Suppressor macrophage treated with lipopolysaccharide for 1 hour (primary cell): ENCODE measurements at places on chromosomes 7 and 10.

- DNase-seq = no peak
These were observed 31.5 kb upstream of the PRPS1L1 start for GRCh38 chr7:18059171-18059570.

GRCh38 chr7:131897016-131897789 lies 340.8 kb upstream of the PODXL start:
- DNase-seq = no peak

DNA sequence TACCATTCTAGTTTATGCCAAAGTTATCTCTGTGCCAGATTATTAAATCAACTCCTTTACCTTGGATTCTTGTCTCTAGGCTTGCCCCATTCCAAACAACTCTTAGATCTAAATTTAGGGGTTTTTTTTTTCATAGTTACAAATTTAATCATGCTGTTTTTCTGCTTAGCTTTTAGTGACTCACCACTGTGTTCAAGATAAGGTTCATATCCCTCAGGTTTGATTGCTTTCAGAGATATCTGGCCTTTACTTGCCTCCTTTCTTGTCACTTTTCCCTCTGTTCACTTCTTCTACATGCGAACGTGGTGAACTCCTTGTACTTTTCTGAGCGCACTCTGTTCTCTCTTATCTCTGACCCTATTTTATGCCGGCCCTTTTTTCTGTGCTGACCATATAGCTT lies 78.2 kb downstream of the VPS50 start:
- DNase-seq = no peak

- no peak for DNase-seq
These were observed 220.6 kb downstream of the ADRA2A start for GRCh38 chr10:111297351-111297848.

GRCh38 chr10:124289851-124290795 lies 128.6 kb downstream of the OAT start:
- DNase-seq = peak; percentile 84

DNA sequence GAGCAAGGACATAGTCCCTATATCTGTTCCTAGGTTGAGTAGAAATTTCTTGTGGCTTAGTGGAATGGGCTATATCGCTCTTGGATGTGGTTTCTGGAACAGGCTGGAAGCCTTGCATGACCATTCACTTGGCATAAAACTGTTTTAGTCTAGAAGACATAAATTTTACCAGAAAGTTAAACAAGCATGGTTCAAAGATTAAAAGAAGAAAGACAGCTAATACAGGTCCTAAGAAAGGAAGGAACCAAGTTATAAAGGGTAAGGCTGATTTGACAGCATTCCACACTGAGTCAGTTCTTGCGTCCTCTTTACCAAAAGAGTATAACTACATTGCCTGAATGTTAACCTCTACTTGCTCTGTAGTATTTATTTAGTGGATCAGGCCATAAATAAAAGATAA lies 724.2 kb downstream of the SORCS1 start:
- no peak for DNase-seq

DNA sequence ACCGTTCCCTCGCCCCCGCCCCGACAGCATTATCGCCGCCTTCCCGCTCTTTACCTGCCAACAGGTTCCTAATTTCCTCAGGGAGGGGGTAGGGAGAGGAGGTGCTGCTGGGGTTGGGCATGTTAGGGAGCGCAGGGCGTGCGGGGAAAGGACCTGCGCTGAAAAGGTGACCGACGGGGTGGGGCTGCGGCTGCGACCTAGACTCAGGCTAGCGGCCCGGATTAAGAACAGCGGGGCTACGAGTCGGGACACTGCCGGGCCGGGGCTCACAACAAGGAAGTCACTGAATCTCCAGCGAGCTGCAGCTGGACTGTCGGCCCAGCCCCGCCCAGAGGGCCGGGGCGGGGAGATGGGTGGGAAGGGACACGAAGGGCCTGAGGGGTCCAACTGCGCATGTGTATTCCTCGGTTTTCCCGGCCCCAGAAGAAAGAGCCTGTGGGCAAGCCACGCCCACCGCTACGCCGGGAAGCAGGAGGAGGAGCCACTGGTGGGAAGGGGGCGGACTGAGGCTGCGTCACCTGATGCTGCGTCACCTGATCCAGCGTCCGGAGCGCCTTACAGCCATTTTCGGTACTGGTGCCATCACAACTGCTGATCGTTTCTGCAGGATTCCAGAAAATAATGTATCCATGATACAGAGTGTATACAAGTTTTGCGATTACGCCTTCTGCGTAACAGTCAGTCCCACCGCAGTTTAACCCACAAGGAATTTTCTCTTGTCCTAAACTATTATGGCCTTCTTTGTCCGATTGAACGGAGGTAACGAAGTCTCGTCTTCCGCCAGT lies at the start of gene SKAP2:
Gene SKAP2 (minus strand): TSS at position 282 of the 785 bp plus-strand sequence. CDS start 161 bp downstream, at position 121.
- peak; percentile 100 for DNase-seq

DNA sequence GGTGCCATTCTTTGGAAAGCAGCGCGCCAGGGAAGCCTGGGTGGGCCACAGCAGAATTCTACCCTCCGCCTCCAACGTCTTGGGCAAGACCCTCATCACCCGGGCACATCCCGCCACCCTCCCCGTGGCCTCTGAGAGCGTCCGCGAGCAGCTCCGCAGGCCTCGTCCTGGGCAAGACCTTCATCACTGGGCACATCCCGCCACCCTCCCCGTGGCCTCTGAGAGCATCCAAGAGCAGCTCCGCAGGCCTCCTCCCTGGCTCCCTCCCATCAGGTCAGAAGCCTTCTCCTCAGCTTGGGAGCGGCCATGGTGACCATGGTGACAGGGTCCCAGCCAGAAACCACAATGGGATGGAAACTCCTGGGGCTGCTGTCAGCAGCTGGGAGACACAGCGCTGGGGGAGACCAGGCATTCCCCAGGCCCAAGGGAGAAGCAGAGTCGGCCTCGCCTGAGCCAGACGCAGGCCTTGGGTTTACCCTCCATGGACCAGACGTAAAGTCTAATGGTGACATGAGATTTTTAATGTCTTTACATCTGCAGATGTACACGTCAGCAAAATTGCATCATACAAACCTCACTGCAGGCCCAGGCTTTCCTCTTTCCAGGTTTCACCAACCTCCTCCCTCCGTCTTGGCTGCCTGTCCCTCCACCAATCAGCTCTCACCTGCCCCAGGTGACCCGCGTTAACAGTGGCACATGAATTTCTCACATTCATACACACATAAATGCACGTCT lies 55.1 kb upstream of the PPP2R2D start:
- DNase-seq = no peak

DNA sequence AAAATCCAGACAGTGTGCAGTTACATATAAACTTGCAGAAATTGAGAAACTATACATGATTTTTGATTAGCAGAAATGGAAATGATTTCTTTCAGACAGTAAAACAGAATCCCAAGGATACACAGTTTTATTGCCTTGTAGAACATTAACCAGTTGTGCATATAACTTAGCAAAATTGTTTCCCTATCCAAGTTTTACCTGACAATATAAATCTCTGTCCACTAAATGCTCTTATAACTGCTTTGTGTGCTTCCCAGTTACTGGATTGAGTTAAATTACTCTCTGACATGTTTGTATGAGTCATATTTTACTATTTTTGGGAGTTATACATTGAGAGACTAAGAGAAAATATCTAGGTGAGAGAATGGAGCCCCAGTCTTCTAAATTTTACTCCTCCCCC lies 563.4 kb downstream of the SH2D4B start:
- no peak for DNase-seq

DNA sequence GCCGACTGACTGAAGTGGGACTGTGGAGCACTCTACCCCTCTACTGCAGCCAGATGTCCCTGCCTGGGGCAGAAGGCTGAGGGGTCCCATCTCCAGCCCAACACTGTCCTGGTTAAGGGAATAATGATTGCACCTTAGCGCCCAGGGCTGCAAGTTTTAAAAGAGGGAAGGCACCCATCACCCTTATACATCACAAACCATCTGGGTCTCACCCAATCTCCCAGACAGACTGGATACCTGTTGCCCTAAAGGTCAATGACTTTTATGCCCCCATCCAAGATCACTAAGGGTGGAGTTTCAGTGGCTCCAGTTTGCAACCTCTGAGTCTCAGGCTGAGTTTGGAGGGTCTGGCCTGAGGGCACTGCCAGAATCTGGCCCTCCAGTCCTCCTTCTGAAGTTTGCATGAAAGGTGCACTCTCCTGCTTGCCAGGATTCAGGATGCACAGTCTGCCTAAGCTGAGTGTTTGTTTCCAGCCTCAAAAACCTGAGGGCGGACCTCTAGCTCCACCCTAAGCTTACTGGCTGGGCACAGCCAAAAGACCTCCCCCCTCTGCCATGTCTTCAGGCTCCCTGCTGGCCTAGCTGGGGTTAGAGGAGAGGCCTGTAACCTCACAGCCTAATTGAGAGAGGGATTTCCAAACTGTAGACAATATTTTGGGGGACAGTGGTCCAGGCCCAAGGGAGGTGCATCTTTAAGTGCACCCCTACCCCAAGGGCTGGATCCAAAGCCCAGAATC lies 2.5 kb upstream of the EMX2 start:
- DNase-seq = no peak

GRCh38 chr7:41491883-41492471 lies 210.9 kb downstream of the INHBA start:
- no peak for DNase-seq

DNA sequence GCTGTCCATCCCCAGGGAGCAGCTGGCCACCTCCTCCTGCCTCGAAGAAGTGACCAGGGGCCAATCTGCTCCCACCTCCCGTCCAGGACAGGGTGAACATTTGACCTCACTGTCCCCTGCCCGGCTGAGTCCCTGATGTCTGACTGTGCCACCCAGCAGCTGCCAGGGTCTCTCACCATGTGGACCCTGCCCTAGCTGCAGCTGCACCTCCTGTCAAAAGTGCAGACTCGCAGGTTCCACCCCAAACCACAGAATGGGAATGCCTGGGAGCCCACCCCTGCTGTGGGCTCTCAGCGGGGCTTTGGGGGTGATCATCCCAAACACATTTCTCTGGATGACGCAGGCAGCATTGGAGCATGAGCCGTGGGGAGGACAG lies 86.1 kb downstream of the RGS10 start:
- no peak for DNase-seq

DNA sequence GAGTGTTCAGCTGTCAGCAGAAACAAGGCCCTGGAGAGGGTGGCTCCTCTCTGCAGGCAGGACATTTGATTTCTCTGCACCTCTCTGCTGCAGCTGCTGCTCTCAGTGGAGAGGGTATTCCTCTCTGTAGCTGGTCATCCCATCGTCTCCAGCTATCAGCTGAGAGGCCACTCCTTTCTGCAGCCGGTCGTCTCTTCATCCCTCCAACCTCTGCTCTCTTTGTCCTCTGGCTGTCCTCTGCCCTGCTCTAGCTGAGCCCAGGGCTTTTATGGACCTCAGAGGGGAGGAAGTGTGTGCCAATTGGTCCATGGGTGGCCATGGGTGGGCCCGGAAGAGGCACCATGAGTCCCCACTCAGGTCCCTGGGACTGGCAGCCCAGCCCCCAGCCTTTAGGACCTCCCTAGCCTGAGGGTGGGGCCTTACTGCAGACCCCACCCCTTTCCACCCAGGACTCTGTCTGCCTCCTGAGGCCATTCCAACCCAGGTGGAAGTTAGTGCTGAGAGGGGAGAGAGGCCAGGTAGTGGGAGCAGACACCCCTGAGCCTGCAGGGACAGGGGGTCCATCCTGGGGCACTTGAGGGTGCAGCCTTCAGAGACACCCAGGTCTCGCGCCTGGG lies 26.2 kb upstream of the CDCA7L start:
- no peak for DNase-seq

DNA sequence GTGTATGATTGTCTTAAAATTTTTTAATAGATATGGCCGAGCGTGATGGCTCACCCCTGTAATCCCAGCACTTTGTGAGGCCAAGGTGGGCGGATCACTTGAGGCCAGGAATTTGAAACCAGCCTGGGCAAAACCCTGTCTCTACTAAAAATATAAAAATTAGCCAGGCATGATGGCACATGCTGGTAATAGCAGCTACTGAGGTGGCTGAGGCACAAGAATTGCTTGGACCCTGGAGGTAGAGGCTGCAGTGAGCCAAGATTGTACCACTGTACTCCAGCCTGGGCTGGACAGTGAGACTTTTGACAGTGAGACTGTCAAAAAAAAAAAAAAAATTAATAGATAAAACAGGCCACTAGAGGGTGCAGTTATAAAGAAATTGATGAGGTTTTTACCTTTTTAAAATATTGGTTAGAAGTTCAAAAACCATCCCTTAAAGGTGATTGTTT lies 20.5 kb downstream of the NOM1 start:
- DNase-seq = peak; percentile 44

DNA sequence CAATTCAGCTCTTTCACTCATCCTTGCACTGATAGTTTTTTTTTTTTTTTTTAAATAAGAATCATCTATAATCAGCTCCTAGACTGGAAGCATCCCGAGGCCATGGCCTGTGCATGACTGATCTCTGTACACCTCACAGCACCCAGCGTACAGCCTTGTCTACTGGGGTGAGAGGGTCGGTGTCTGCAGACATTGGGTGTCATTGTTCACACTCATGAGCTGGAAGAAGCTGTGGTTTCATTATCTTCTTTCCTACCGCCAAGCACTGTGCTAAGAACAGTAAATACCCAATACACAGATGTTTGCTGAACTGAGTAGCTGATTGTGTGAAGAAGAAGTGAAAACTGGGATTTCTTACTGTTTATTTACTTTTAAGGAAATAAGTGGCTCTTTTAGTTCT lies 123.6 kb downstream of the CLEC2L start:
- DNase-seq = no peak

- no peak for DNase-seq
These were observed 764.3 kb downstream of the SUGCT start for GRCh38 chr7:40899151-40899550.

DNA sequence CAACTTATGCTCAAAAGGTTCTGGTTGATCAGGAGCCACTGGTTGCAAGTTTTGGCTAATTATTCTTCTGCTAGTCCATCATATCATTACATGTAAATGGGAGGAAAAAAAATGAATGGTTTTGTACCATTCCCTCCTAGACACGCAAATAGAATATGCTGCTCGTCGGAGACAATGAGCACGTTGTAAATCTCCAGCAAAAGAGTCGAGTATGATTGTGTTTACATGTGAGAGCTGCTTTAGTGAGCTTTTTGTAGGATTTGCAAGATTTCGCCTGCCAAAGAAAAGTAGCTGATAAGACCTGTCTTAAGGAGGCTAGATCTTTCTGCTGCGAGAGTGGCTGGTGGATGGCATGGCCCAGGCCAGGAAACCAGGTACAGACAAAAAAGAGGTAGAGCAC lies 109.0 kb downstream of the ZMYND11 start:
- DNase-seq = no peak

- DNase-seq = no peak
These were observed 15.5 kb downstream of the CHST3 start for GRCh38 chr10:71979692-71980062.

GRCh38 chr7:101169838-101170551 lies 4.6 kb upstream of the VGF start:
- peak; percentile 83 for DNase-seq

DNA sequence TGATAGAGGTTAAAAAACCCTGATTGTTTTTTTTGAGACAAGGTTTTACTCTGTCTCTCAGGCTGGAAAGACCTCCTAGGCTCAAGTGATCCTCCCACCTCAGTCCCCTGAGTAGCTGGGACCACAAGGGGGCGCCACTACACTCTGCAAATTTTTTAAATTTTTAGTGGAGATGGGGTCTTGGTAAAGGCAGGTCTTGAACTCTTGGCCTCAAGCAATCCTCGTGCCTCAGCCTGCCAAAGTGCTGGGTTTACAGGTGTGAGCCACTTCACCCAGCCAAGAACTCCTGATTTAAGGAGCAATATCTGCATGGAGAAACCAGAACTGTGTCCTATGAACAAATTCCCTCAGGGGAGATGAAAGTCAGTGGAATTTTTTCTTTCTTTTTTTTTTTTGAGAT lies 7.3 kb upstream of the KLHDC10 start:
- peak; percentile 80 for DNase-seq
